Spinal cord (tissue), 10 donors: ENCODE measurements at places on chromosomes 3 and 15.

GRCh38 chr3:12420393-12420792, 63.9 kb upstream of the TSEN2 start:
- DNase-seq: no peak

DNA sequence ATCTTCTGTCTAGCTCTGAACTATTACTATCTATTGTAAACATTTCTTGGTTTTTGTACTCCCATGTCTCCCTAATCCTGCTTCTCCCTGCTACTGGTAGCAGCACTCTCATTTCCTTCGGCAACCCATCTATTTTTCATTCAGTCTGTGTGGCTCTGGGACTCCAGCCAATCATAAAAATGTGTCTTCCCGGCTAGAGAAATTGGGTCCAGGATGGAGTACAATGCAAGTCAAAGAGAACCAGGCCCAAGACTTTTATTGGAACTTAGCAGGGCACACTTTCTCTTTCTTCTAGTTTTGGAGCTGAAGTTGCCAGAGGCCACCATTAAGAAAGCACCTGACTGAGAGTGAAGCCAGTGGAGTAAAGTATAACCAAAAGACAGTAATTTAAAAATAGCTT, 22.8 kb upstream of the ARHGEF26 start:
- no peak for DNase-seq

DNA sequence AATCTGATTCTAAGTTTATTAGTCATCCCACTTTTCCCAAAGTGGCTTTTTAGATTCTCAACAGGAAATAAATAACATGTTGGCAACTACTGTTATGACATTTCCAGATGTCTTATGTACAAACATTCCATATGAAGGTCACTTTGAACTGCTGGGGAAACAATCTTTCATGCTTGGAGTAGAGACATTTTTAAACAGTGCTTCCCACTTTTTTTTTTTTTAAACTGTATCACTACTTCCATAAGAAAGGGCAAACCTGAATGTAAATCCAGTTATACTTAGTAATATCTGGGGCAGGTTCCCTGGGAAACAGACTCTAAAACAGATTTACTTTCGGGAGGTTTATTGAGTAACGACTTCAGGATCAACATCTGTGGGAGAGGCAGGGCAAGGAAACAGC, 473.8 kb downstream of the TAFA4 start:
- no peak for DNase-seq

GRCh38 chr3:152352554-152352953, 83.8 kb downstream of the MBNL1 start:
- DNase-seq: no peak

DNA sequence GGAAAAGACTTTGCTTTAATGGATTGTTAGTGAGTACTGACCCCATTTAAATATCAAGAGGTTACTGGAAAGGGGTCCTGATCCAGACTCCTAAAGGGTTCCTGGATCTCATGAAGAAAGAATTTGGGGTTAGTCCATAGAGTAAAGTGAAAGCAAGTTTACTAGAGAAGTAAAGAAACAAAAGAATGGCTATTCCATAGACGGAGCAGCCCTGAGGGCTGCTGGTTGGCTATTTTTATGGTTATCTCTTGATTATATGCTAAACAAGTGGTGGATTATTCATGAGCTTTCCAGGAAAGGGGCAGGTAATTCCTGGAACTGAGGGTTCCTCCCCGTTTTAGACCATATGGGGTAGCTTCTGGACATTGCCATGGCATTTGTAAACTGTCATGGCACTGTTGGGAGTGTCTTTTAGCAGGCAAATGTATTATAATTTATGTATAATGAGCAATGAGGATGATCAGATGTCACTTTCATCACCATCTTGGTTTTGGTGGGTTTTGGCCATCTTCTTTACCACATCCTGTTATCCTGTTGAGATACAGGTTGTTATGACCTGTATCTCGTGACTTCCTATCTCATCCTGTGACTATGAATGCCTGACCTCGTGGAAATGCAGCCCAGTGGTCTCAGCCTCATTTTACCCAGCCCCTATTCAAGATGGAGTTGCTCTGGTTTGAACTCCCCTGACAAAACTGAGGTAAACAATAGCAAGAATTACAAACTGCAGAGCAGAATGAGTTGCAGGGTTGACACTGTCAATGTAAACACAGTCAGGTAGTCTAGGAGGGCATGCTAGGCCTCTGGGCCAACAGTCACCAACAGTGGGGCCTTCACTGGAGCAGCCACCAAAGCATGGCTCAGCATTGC, 10.3 kb upstream of the GPR160 start:
- DNase-seq: no peak

DNA sequence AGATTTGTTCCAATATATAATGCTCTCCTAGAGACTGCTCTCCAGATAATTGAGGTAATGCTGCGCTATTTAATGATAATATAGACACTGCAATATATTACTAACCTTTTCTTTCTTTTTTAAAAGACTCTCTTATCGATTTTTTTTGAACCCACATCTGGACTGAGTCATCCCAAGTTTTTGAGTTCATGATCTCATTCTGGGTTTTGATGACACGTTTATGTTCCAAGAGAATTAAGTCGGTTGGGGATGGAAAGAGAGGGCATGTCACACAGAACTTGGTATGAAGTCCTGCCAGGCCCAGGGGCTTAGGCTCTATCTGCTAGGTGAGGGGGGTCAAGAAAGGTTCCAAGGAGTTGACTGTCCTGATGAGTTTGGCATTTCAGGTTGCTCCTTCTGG, 431.1 kb downstream of the MFSD1 start:
- DNase-seq: no peak

DNA sequence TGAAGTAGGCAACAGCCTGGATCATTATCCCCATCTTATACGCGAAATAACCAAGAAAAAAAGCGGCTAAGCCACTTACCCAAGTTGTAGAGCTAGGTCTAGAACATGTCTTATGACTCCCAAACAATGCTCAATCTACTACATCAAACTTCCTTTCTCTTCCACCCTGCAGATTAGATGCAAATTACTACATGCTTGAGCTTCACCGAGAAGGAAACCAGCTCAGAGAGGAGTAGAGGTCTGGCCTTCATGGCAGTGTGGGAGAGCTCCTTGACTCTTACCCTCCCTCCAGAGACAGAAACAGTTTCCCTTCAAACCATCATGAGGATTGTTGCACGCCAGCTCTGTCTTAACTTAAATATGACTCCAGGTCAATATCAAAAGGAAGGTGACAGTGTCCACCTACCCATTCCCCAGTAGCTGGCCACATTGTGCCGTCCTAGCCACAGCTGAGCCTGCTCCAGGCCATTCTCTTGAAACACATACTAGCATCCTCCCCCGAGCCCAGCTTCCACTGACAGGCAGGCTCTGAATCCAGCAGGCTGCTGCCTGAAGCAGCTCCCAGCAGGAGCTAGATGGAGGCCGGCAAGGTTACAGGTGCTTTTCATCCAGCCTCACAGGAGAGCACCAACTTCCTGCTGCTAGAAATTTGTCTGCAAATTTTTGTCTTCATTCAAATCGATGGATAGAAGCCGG, 56.8 kb downstream of the CPN2 start:
- DNase-seq: no peak

GRCh38 chr15:99110581-99111320, 5.9 kb downstream of the SYNM start:
- no peak for DNase-seq

DNA sequence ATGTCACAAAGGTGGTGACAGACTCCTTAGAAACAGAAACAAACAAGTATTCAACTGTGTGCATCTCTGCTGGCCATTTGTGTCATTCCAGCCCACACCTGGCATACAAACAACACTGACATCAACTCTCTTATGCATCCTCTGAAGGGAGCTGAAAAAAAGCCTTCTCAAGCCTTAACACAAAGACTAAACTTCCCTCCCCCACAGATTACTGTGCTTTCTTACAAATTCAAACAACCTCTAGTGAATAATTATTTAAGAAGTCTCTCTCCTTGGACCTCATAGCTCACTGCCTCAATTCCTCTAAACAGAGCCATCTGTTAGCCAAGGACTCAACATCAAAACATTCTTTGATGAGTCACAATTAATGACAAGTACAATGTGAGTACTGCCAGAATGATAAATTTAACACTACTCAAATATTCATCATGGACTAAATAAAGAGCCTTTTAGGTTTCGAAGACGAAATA, 132.1 kb downstream of the WDR76 start:
- DNase-seq: no peak

- DNase-seq: peak; percentile 69
These were observed 670 bp upstream of the ATP13A3 start for GRCh38 chr3:194487289-194488054.

GRCh38 chr3:194259982-194260766, 91.0 kb downstream of the CPN2 start:
- no peak for DNase-seq

DNA sequence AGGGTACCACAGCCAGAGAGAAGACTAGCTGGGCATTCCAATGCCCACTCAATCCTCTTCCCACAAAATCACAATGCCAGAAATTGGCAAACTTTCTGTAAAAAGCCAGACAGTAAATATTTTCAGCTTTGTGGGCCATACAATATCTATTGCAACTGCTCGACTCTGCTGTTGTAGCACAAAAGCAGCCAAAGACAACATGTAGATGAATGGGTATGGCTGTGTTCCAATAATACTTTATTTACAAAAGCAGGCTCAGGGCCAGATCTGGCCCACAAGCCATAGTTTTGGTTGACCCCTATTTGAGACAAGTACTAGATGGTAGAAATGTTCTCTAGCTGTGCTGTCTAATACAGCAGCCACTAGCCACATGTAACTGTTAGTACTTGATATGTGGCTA, 330.9 kb downstream of the ERC2 start:
- DNase-seq: peak; percentile 39

DNA sequence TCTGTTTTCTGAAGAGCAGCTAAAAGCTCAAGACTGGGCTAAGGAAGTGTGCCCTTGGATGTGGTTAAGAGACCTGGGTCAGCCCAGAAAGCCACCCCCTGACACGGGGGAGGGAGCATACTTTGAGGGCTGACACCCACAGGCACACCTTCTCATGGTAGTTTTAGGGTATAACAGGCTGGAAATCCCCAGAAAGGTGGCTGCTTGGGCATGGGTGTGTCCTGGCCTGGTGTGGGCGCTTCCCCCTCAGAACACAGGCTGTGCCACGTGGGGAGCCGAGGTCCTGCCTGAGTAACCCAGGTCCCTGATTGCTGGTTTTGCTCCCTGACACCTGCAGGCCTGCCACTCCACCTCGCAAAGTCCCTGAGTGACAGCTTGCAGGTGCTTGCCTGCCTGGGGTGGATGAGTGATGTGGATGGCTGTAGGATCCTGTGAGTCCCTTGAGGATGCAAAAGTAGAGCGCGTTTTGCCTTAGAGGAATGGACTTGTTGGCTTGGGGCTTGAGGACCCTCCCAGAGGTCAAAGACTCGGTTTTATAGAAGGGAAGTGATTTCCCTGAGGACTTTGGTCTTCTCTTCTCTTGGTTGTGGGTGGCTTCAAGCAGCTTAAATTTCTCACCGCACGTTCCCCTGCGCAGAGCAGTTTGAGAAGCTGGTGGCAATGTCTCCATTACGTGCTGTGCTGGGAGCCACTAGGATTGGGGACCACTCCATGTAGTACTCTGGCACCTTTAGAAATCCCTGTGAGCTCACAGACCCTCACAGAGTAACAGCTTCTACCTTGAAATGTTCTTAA, 94.4 kb downstream of the DNASE1L3 start:
- DNase-seq: no peak

GRCh38 chr15:59295261-59296001, 77.2 kb downstream of the MYO1E start:
- peak; percentile 35 for DNase-seq

DNA sequence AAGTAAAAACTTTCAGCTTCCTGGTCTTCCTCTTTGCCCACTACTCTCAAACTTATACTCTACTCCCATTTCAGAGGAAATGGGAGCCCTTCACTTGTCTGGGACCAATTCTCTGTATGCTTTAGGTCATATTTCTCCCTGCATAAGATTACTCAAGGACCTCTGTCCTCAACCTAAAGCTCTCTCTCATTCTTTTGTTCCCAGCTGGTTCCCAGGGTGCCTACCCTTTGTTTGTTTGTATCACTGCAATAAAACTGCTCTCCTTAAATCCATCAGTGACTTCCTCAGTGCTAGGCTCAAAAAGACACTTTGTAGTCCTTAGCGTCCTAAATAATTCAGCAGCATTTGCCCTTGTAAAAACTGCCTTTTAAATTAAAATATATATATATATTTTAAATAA, 2.9 kb downstream of the NGRN start:
- DNase-seq: no peak

DNA sequence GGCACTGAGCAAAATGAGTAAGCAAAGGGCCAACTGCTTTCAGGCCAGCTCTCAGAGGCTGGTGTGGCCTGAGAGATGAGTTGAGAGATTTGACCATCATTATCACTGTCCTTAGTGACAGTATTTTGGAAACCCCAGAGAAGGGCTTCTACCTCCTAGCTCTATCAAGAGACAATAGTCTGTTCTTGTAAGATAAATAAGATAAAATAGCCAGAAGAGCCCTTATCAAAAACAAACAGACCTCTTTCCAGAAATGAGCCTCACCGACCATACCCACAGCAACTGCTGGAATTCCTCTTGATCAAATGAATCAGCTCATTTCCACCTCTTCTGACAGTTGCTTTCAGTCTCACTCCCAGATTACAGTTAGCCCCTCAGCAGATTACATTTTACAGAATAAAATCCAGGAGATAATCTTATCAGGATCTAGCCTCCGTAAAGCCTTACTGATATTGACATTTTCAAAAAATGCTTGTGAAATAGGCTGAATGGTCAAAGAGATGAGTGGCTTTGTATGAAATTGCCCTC, 4.5 kb downstream of the HDC start:
- DNase-seq: no peak

DNA sequence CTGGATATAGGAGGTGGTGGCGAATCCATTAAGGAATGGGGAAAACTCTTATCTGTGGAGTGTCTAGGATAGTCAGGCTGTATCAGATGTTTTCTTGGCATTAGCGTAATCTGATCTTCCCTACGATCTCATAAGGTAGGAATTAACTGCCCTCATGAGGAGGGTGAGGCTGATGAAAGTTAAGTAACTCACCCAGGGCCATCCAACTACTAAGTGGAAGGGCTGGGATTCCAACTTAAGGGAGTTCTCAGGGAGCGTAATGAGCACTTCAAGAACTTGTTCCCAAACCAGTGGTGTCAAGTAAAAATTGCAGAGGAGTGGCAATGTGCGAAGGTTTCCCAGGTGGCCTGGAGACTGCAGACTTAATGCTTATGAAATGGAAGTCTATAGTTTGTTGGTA, 55.9 kb upstream of the OSBPL11 start:
- no peak for DNase-seq

GRCh38 chr3:14685179-14685578, 10.2 kb downstream of the C3orf20 start:
- DNase-seq: no peak

DNA sequence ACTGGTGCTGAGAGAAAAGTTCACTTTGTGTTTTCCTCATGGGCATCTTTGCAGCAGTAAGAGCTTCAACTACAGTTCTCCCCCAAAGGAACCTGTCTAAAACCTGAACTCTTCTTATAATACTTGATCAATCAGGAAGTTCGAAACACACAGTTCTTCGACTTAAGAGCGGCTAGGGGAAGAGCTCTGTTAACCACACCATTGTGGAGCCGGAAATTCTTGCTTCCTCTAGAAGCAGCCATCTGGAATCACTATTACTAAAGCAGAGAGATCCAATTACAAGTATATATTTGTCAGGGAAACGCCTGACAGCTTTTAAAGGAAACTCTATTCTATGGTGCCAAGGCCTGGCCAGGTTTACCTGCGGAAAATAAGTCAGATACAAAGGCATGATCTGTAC, 337.3 kb upstream of the CBLB start:
- no peak for DNase-seq
